ENCODE measurements at places on chromosomes 2 and 18.

- DNase-seq, result no peak
Observed at GRCh38 chr18:64752707-64753106, 603.8 kb upstream of the LINC00305 start.

- no peak for DNase-seq
Observed at GRCh38 chr2:239287461-239287860, 113.4 kb downstream of the HDAC4 start.

DNA sequence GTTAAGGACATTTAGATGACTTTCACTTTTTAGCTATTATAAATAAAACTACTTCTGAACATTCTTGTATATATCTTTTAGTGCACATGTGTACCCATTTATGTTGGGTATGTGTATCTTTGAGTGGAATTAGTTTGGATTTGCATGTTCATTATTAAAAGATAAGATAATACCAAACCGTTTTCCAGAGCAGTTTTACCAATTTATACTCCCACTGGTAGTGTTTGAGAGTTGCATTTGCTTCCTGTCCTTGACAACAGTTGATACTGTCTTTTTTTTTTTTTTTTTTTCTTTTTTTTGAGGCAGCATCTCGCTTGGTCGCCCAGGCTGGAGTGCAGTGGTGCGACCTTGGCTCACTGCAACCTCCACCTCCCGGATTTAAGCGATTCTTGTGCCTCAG lies 23.3 kb downstream of the SLC30A6 start:
- no peak for DNase-seq

GRCh38 chr2:98674233-98674964 lies 56.5 kb downstream of the MGAT4A start:
- DNase-seq, result no peak

GRCh38 chr2:138572318-138572717 lies 70.7 kb downstream of the SPOPL start:
- DNase-seq, result no peak

DNA sequence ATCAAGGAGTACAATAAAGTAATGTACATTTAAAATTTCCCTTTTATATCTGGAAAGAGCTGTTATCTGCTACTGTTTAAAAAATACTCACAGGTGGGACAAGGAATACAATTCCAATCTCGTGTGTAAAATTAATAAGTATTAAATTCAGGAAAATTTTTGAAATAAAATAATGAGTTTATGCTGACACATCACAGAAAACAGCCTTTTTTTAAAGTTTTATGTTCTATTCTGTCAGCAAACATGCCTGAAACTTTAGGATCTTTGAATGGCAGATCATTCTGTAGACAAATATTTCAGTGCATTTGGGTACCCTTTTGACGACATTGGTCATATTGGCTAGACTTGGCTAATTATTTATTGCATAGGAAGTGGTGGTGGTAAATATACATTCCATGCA lies 254.4 kb upstream of the ETAA1 start:
- no peak for DNase-seq

Measured in islet precursor cell (in vitro differentiated cells).